NCI-H82 (cell line): ENCODE measurements at places on chromosomes 13 and 19.

DNA sequence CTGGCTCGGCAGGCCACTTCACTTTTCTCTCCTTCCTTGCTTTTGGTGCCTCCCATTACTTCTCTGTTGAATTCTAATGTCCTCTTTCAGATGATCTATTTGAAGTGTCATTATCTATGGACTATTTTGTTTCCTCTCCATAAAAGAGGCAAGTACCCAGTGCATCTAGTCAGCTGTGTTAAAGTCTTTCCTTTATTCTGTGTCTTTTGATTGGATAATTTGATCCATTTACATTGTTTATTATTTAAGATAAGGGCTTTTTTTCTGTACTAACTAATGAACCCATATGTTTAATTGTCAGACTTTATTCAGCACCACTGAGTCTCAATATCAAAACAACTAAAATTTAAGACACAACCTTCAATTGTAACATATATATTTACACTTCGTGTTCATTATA is 36.4 kb downstream of the IGFL3 start:
- DNase-seq, result no peak

DNA sequence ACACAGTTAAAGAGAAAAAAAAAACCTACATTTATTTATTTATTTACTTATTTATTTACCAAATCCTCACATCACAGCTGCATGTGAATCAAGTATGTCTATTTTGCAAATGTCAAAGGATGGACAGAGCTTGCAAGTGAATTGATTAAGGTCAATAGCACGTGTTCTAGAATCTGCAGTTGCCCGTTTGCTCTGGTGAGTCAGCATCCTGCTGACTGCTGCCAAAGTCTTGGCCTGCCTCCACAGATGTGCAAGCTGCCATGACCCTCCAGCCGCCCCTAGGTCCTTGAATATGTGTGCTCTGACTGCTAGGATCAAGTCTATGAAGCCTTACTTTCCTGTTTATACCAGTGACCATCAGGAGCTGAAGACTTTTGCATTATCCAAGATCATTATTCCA is 320.6 kb downstream of the GPC5 start:
- DNase-seq, result no peak

GRCh38 chr13:109427695-109428094 is 358.7 kb downstream of the IRS2 start:
- DNase-seq, result no peak

DNA sequence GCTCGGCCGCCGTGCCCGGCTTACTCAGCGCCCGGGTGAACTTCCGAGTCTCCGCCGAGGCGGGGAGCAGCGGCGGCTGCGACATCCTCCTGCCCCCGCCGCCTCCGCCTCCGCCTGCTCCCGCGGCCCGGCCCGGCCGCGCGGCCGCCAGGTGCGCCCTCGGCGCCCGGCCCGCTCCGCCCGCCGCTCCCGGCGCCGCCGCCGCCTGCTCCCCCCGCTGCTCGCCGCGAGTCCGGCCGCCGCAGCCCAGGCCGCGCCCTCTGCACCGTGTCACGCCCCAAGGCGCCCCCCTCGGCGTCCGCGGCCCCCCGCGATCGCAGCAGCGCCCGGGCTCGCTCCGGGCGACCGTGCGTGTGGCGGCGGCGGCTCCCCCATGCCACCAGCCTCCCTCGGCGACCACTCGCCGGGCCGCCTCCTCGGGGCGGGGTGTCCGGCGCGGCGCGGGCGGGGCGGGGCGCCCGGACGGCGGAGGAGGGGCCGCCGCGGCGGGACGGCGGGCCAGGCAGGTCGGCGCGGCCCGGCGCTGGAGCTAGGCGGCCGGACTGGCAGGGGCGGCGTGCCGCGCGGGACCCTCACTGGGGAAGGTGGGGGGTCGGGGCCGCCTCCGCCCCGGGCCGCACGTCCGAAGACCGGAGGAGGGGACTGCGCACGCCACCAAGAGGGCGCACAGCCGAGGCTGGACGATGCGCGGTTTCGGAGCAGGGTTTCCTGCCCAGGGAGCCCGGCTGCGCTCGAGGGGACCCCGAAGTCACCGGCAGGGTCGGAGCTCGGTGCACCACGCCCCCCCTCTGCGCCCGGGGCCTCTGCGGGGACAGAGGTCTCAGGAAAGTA is 108.6 kb upstream of the DOCK9 start:
- peak; percentile 71 for DNase-seq

DNA sequence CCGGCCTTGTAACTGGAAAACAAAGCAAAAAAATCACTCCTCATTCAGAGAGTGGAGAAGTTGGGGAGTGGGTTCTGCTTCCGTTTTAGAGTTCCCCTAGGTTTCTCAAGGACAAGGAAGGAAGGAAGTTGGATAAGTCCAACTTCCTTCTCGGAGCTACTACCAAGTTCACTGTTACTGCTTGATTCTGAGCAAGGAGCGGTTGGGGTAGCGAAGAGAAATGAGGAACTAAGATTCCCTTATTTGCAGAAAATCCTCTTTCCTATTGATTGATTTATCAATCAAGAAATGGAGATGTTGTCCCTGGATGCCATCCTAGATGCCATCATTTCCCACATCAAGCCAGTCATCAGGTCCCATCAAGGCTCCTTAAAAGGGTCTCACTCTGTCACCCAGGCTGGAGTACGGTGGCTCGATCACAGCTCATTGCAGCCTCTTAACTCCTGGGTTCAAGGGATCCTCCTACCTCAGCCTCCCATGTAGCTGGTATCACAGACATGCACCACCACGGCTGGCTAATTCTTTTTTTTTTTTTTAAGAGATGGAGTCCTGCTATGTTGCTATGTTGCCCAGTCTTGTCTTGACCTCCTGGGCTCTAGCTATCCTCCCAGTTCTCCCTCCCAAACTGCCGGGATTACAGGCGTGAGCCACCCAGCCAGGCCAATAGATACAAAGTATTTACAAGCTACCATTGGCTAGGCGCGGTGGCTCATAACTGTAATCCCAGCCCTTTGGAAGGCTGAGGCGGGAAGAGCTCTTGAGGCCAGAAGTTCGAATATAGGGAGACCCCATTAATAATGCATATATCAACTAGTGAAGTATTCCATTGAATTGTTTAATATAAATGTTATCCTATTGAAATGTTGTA is 809 bp upstream of the B9D2 start:
- DNase-seq, result peak; percentile 53

DNA sequence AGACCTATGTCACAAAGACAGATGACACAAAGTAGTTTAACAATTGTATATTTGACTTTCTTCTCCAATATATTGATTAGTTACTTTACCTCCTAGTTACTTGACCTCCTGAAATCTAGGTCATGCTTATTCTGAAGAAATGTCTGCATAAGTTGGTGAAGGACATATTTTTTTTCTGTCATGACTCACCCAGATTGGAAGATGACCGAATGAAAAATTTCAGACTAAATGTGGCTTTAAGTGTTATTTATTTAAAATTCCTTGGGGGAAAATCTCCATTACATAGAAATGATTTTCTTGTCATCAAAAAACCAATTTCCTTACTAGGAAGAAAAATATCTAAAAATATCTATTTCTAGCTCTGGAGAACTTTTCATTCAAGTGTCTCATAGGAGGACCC is 217.1 kb downstream of the POSTN start:
- DNase-seq, result no peak

- DNase-seq, result peak; percentile 80
Measured at GRCh38 chr19:45324349-45324907, 1.8 kb upstream of the CKM start.

- DNase-seq, result no peak
Measured at GRCh38 chr13:21037656-21038055, 23.7 kb downstream of the LATS2 start.

DNA sequence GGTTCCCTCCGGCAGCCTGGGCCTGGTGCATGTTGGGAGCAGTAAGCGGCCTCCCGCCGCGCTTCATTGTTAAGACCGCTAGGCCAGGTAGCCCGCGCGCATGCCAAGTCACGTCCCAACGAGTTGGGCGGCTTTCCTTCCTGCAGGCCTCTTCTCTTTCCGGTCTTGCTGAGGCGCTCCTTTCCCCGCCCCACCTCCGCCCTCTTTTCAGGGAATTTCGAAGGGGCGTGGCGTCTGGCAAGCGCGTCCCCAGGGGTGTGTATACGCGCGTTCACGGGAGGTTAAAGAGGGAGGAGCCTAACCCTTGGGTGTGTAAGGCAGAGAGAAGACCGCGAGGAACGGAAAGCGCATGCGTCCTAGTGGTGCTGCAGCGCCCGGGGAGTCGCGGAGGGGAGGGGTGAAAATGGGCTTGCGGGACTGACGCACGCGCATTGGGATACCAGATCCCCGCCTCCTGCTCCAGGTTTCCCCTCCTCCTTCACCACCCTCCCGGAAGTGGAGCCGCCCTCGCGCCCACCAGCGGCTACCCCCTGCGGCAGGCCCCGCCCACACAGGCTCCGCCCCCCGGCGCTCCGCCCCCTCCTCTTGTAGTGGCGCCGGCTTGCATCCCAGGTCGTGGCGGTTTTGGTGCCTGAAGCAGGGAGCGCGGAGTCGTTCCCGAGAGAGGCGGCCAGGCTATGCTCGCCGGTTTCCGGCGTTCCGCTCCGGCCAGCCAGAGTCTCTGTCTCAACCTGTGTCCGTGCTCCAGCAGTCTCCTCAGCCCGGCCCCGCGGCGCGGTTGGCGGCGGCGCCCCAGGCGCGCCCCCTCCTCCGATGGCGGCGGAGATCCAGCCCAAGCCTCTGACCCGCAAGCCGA is at the start of gene WDFY2:
Gene WDFY2, plus strand, starts transcription at position 588 of the 856 bp plus-strand sequence. Its CDS starts 226 bp downstream, at position 814.
- DNase-seq, result peak; percentile 100

GRCh38 chr13:75749407-75749806 is 113.3 kb downstream of the LMO7 start:
- DNase-seq, result peak; percentile 41

DNA sequence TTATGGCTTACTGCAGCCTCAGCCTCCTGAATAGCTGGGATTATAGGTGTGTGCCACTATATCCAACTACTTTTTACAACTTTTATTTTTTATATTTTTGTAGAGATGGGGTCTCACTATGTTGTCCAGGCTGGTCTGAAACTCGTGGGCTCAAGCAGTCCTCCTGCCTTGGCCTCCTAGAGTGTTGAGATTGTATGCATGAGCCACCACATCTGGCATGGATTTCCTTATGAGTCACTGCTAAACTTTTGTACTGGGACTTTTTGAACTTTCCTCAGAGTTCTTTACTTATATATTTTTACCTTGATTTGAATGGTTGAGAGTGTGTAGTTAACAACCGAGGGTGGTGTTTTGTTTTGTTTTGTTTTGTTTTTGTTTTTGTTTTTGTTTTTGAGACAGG is 33.4 kb downstream of the DNAJC3 start:
- DNase-seq, result no peak

DNA sequence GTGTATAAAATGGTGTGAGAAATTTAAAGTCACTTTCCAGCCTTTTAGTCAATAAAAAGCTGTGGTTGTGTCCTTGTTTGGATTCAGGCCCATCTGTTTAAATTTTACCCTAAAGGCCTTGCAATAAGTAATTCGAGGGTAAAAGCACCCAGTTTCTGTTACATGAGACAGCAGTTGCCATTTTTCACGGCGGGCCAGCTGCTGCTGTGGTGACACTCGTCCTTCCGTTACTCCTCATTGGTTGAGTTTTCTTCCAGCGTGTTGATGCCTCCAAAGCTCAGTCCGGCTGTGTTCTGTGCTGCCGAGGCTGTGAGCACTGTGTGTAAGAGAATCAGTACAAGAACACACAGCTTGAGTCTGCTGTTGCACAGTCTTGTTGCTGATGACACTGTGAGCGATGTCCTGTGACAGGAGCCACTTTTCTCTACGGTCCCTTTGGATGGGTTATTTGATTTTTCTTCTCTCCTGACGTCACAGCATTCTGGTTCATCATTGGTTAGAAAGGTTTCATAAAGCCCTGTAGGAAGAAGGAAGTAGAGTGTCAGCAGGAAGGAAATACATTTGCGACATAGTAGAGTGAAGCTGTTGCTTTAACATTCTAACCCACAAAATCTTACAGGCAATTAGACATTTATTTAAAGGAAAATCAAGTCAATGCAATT is 602.5 kb upstream of the ARGLU1 start:
- DNase-seq, result no peak
